Metanephros (tissue), 2 donors: ENCODE measurements at places on chromosomes 6 and 20. TPM values are rescaled to one million over a fixed set of nuclear protein-coding genes. Genes with fewer than 3 reads are reported as not detected.

RNF182 gene
- total RNA-seq, result 1.4 TPM

BEND6 gene
- 2.5 TPM for total RNA-seq

TMEM217 gene
- total RNA-seq, result 1.4 TPM

OPRL1 gene
- 2.3 TPM for total RNA-seq

KCNQ5 gene
- total RNA-seq, result 2.0 TPM
